ENCODE measurements at places on chromosomes 11 and 22. TPM values are rescaled to one million over a fixed set of nuclear protein-coding genes. Genes with fewer than 3 reads are reported as not detected.

Gene MAPK11
- total RNA-seq = 13.2 TPM

Gene SGSM1
- 0.09 TPM for total RNA-seq

Gene RAB36
- total RNA-seq = 0.93 TPM

Gene CST6
- total RNA-seq = not detected

Gene GLYAT
- total RNA-seq = not detected

Gene BTBD18
- not detected for total RNA-seq

Gene ACRV1
- not detected for total RNA-seq

Gene SERGEF
- 30.0 TPM for total RNA-seq

Gene OR56A1
- not detected for total RNA-seq

Gene MMP12
- not detected for total RNA-seq

Gene HYLS1
- total RNA-seq = 8.1 TPM

Gene SSTR3
- 0.62 TPM for total RNA-seq

GRCh38 chr11:46253258-46254132, 24.0 kb upstream of the CREB3L1 start:
- DNase-seq = no peak
- H3K4me3 ChIP-seq = no peak overlapping the region
- no peaks in the 10 kb centered on the region for H3K4me1 ChIP-seq
- no peaks in the 10 kb centered on the region for H3K27me3 ChIP-seq
- no peak overlapping the region for H3K27ac ChIP-seq

GRCh38 chr11:119793335-119793984, 64.5 kb upstream of the NECTIN1 start:
- H3K27me3 ChIP-seq = no peaks in the 10 kb centered on the region
- H3K36me3 ChIP-seq = no peaks in the 10 kb centered on the region
- no peak overlapping the region for H3K4me3 ChIP-seq
- no peak overlapping the region for H3K27ac ChIP-seq
- DNase-seq = no peak
- H3K4me1 ChIP-seq = no peaks in the 10 kb centered on the region

GRCh38 chr22:30890686-30891442, 77.7 kb downstream of the MORC2 start:
- DNase-seq = no peak
- no peak overlapping the region for H3K27ac ChIP-seq
- H3K4me1 ChIP-seq = peaks cover 17% of the 10 kb centered on the region
- H3K27me3 ChIP-seq = no peaks in the 10 kb centered on the region

- no peak overlapping the region for H3K4me3 ChIP-seq
- no peaks in the 10 kb centered on the region for H3K4me1 ChIP-seq
- H3K27ac ChIP-seq = no peak overlapping the region
- H3K36me3 ChIP-seq = no peaks in the 10 kb centered on the region
These were observed 249.3 kb downstream of the DDX10 start for GRCh38 chr11:108914211-108914610.

- no peaks in the 10 kb centered on the region for H3K36me3 ChIP-seq
- H3K27me3 ChIP-seq = no peaks in the 10 kb centered on the region
- no peak overlapping the region for H3K27ac ChIP-seq
- no peak overlapping the region for H3K4me3 ChIP-seq
These were observed 81.4 kb downstream of the TBC1D22A start for GRCh38 chr22:46843821-46844255.

GRCh38 chr11:134554106-134554505, 142.1 kb upstream of the B3GAT1 start:
- DNase-seq = no peak
- no peak overlapping the region for H3K27ac ChIP-seq
- no peak overlapping the region for H3K4me3 ChIP-seq

DNA sequence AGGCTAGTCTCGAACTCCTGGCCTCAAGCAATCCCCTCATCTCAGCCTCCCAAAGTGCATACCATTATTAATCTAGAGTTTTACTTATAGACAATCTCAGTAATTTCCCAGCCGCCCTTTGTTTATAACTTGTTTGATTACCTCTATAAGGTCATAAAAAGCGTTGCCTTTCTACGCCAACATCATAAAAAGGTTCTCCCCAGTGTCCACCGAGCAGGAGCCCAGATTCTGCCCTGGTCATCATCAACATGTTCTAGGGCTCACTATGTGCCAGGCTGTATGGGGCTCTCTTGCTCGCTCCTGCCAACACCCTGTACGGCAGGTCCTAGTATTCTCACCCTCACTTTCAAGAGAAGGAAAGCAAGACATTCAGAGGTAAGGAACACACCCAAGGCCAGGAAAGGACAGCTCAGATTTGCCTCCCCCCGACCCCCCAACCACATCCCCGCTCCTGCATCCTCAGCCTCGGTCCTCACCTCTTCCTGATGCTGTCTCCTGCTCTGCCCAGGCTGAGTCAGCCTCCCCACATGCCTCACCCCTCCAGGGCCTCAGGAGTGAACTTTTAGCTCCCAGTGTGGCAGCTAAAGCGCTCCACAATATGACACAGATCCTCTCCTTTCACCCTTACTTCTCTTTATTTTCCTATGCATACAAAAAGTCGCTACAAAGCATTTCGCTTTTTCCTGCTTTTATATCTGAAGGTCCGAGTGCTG, 14.3 kb downstream of the ARFGAP3 start:
- no peak overlapping the region for H3K4me3 ChIP-seq
- H3K27me3 ChIP-seq = no peaks in the 10 kb centered on the region
- DNase-seq = no peak
- H3K27ac ChIP-seq = no peak overlapping the region
- H3K4me1 ChIP-seq = no peaks in the 10 kb centered on the region

DNA sequence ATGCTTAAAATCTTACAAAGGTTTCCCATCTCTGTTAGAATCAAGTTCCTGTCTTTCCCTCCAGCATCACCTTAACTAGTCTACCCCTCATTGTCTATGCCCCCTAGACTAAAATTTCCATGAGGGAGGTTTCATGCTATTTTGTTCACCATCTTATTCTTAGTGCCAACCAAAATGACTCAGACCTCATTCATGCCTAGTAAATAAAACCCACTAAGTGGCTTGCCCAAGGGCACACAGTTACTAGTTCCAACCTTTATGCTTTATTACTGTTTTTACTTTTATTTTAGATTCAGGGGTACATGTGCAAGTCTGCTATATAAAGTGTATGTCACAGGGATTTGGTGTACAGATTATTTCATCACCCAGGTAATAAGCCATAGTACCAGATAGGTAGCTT, 469.1 kb upstream of the FAT3 start:
- H3K27ac ChIP-seq = no peak overlapping the region
- no peak for DNase-seq
- H3K4me1 ChIP-seq = no peaks in the 10 kb centered on the region
- H3K36me3 ChIP-seq = no peaks in the 10 kb centered on the region
- H3K27me3 ChIP-seq = no peaks in the 10 kb centered on the region

DNA sequence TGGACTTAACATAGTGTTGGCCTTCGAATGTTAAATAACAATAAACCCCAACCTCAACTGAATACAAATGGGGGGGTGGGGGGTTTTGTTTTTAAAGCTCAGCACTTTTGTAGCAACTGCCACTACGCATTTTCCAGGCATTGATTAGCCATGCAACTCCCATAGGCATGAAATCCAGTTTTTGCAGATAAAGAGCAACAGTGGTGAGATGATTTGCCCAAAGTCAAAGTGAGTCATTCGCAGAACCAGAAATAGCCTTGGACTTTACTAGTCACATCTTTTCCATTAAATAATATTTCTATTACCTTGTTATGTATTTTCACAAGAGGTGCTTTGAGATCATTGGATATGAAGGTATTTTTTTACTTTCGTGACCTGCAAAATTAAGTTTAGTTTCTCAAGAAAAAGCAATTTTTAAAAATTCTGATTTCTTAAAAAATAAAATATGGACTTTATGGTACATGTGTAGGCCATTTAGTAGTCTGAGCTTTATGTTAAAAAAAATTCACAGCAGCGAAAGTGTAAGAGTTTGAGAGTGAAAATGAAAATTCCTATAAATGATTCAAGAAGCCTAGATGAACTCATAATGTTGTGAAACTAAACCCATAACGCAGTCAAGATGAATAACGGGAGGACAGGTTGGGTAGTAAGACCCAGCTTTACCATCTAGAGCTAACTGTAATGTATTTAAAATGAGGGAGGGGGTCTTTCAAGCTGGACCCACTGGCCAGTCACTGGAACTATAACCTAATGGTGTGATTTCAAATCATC, 1.9 kb upstream of the PHF21A start:
- H3K4me3 ChIP-seq = no peak overlapping the region
- H3K27me3 ChIP-seq = no peaks in the 10 kb centered on the region
- peaks cover 16% of the 10 kb centered on the region for H3K4me1 ChIP-seq
- H3K27ac ChIP-seq = no peak overlapping the region

DNA sequence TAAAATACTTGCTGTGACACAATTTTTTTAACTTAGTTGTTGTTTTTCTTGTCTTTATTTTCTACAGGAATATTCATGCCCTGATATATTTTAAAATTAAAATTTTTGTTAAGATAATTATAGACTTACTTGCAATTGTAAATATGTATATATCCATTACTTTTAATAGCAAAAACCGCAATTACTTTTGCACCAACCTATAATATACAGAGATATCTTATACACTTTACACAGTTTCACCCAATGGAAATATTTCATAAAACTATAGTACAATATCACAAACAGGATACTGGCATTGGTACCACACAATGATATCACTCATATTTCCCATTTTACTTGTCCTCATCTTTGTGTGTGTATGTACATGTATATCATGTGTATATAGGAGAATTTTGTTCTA, 188.8 kb downstream of the DLG2 start:
- no peaks in the 10 kb centered on the region for H3K4me1 ChIP-seq
- no peak overlapping the region for H3K27ac ChIP-seq
- no peaks in the 10 kb centered on the region for H3K27me3 ChIP-seq
- H3K36me3 ChIP-seq = no peaks in the 10 kb centered on the region
- H3K4me3 ChIP-seq = no peak overlapping the region
- DNase-seq = no peak

DNA sequence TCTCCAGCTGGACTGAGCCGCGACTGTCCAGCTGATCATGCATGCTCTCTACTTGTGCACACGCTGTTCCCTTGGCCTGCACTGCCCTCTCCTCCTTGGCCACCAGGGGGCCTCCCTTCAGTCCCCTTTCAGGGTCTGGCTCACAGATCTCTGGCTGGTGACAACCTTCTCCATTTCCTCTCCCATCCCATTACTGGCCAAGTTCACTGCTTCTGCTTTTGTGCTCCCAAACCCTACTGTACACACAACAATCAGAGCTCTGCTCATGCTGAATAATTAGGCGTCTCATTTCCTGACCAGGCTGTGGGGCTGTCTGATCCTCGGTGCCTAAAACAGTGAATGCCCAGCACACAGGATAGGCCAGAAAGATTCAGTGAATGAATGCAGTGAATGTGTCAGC, 224.0 kb upstream of the NARS2 start:
- no peaks in the 10 kb centered on the region for H3K27me3 ChIP-seq
- H3K36me3 ChIP-seq = no peaks in the 10 kb centered on the region
- no peak overlapping the region for H3K27ac ChIP-seq
- no peak overlapping the region for H3K4me3 ChIP-seq
- no peaks in the 10 kb centered on the region for H3K4me1 ChIP-seq

GRCh38 chr11:26199331-26200095, 132.4 kb upstream of the ANO3 start:
- H3K4me3 ChIP-seq = no peak overlapping the region
- DNase-seq = no peak
- no peak overlapping the region for H3K27ac ChIP-seq
- H3K27me3 ChIP-seq = no peaks in the 10 kb centered on the region

- H3K36me3 ChIP-seq = no peaks in the 10 kb centered on the region
- H3K4me3 ChIP-seq = no peak overlapping the region
- no peak overlapping the region for H3K27ac ChIP-seq
- no peaks in the 10 kb centered on the region for H3K27me3 ChIP-seq
- no peaks in the 10 kb centered on the region for H3K4me1 ChIP-seq
These were observed 14.4 kb upstream of the EHF start for GRCh38 chr11:34606326-34607120.

GRCh38 chr11:75809991-75810390, 5.0 kb upstream of the UVRAG start:
- H3K4me1 ChIP-seq = peaks cover 8% of the 10 kb centered on the region
- no peak for DNase-seq
- H3K4me3 ChIP-seq = no peak overlapping the region
- no peaks in the 10 kb centered on the region for H3K27me3 ChIP-seq

GRCh38 chr11:119934866-119935265, 203.0 kb downstream of the TRIM29 start:
- H3K36me3 ChIP-seq = no peaks in the 10 kb centered on the region
- DNase-seq = no peak
- no peaks in the 10 kb centered on the region for H3K27me3 ChIP-seq
- H3K4me3 ChIP-seq = no peak overlapping the region
- no peak overlapping the region for H3K27ac ChIP-seq

DNA sequence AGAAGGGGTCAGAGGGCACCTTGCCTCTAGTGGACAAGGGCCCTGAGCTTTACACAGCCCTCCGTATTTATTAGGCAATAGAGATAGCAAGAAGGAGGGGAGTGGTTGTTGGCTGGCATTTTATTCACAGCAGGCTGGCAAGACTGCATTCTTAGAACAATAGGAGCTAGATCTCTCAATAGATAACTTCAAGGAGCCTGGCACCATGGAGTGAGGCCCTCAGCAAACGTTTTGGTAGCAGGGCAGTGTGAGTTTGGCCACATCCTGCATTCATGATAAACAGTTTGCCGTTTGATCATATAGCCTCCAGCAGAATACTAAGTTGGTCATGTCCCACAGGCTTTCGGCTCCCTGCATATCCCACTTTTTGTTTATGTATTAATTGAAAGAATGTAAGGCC, 31.6 kb downstream of the OR10A6 start:
- H3K36me3 ChIP-seq = no peaks in the 10 kb centered on the region
- no peak overlapping the region for H3K27ac ChIP-seq
- H3K4me3 ChIP-seq = no peak overlapping the region

- H3K4me3 ChIP-seq = no peak overlapping the region
- no peaks in the 10 kb centered on the region for H3K27me3 ChIP-seq
- no peak overlapping the region for H3K27ac ChIP-seq
- H3K36me3 ChIP-seq = no peaks in the 10 kb centered on the region
- H3K4me1 ChIP-seq = peaks cover 9% of the 10 kb centered on the region
These were observed 45.6 kb downstream of the IGLL5 start for GRCh38 chr22:22933100-22933806.

- H3K4me3 ChIP-seq = no peak overlapping the region
- H3K27ac ChIP-seq = no peak overlapping the region
- H3K36me3 ChIP-seq = no peaks in the 10 kb centered on the region
- H3K4me1 ChIP-seq = no peaks in the 10 kb centered on the region
- no peaks in the 10 kb centered on the region for H3K27me3 ChIP-seq
- DNase-seq = no peak
These were observed 233.0 kb downstream of the FAM76B start for GRCh38 chr11:95556342-95557163.

DNA sequence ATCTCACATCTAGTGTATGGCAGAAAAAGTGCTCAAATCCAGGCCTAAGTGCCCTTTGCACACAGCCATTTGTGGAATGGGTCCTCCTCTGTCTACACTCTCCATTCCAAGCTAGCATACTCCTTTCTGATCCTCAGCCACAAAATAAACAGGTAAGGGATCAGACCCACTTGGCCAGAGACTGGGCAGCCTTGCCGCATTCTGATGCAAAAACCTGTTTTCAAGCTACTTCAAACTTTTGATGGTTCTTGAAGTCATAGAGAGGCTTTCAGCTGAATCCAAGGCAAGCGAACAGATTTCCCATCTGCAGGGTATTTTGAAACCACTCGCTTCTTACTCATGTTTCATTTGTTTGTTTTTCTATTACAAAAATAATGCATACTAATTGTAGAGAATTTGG, 136.6 kb upstream of the NAV2 start:
- no peaks in the 10 kb centered on the region for H3K4me1 ChIP-seq
- DNase-seq = no peak
- H3K27me3 ChIP-seq = no peaks in the 10 kb centered on the region
- H3K4me3 ChIP-seq = no peak overlapping the region
- H3K36me3 ChIP-seq = no peaks in the 10 kb centered on the region
- no peak overlapping the region for H3K27ac ChIP-seq

- no peak overlapping the region for H3K27ac ChIP-seq
- no peaks in the 10 kb centered on the region for H3K27me3 ChIP-seq
- no peak for DNase-seq
- H3K4me3 ChIP-seq = no peak overlapping the region
These were observed 77.8 kb upstream of the SHISAL1 start for GRCh38 chr22:44390613-44390970.
